ENCODE measurements at places on chromosomes 2 and 18.

- no peak overlapping the region for H3K27ac ChIP-seq
- H3K27me3 ChIP-seq, result peaks cover 6% of the 10 kb centered on the region
- no peak overlapping the region for H3K4me3 ChIP-seq
- no peaks in the 10 kb centered on the region for H3K36me3 ChIP-seq
- peaks cover 7% of the 10 kb centered on the region for H3K4me1 ChIP-seq
- DNase-seq, result no peak
These were observed 24.9 kb downstream of the ASAP2 start for GRCh38 chr2:9231291-9232165.

- no peaks in the 10 kb centered on the region for H3K27me3 ChIP-seq
- H3K4me1 ChIP-seq, result peaks cover 32% of the 10 kb centered on the region
- H3K27ac ChIP-seq, result no peak overlapping the region
- no peak for DNase-seq
- peak overlapping the region; percentile 24 for H3K4me3 ChIP-seq
- peaks cover 66% of the 10 kb centered on the region for H3K36me3 ChIP-seq
These were observed 53.5 kb downstream of the DARS1 start for GRCh38 chr2:135931776-135932443.

DNA sequence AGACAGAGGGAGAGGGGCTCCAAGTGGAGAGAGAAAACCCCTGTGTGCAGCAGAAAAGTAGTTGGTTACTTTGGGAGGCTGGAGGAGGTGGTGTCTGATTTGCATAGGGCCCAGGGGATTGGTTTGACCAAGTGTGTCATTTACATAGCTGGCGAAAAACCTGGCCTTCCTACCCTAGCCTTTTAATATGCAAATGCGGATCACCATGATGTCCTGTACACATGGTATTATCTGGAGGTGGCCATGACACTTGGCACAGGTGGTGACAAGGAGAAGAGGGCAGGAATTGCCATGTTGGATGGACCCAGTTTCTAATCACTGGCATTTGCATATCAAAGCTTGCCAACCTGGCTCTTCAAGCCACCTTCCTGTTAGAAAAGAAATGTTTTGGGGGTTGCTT, 120.8 kb upstream of the CHAC2 start:
- no peaks in the 10 kb centered on the region for H3K36me3 ChIP-seq
- H3K4me3 ChIP-seq, result no peak overlapping the region
- H3K27ac ChIP-seq, result no peak overlapping the region
- H3K4me1 ChIP-seq, result no peaks in the 10 kb centered on the region

DNA sequence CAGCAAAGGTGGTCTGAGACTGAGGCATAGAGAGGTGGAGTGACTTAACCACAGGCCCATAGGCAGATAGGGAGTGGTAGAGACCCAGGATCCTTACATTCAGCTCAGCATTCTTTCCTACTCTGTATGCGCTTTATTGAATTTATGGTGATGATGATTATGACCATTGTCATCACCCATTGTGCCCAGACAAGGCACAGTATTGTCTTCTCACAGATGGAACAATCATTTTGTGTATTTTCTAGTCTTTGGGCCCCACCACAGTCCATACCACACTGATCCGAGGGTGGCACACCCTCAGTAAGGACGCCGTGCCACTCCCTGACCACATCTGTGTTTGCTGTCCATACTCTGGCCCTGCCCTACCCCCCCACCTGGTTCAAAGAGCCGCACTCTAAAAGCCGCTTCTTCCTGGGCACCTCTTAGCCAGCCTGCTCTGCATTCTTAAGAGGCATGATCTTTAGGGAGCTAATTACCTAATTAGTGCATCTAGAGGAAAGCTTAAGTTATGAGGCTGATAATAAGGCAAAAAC, 179.6 kb upstream of the SMAD2 start:
- no peaks in the 10 kb centered on the region for H3K36me3 ChIP-seq
- H3K4me3 ChIP-seq, result no peak overlapping the region
- DNase-seq, result no peak
- peaks cover 31% of the 10 kb centered on the region for H3K27me3 ChIP-seq
- H3K27ac ChIP-seq, result no peak overlapping the region
- peaks cover 2% of the 10 kb centered on the region for H3K4me1 ChIP-seq

DNA sequence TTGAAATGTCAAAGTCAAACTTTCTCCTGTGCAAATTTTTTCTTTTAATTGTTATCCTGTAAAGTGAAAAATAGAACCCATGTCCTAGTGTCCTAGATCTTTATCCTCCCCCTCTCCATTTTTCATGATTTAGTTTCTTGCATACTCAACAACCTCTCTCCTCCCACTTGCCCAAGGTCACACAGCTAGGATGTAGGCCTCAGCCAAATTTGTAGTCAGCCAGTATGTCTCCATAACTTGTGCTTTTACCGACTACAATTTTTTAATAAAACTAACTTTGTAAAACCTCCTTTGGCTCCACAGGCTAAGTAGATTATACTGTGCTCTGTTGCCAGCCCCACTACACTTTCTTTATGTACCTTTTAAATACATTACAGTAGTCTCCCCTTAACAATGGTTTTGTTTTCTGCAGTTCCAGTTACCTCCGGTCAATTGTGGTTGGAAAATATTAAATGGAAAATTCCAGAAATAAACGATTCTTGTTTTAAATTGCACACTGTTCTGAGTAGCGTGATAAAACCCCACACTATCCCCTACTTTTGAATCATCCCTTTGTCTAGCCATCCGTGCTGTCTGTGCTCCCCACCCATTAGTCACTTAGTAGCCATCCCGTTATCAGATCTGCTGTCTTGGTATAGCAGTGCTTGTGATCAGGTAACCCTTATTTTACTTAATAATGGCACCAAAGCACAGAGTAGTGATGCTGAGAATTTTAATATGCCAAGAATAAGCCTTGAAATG, 22.8 kb downstream of the GULP1 start:
- H3K4me1 ChIP-seq, result no peaks in the 10 kb centered on the region
- no peaks in the 10 kb centered on the region for H3K27me3 ChIP-seq
- H3K27ac ChIP-seq, result no peak overlapping the region
- H3K4me3 ChIP-seq, result no peak overlapping the region

DNA sequence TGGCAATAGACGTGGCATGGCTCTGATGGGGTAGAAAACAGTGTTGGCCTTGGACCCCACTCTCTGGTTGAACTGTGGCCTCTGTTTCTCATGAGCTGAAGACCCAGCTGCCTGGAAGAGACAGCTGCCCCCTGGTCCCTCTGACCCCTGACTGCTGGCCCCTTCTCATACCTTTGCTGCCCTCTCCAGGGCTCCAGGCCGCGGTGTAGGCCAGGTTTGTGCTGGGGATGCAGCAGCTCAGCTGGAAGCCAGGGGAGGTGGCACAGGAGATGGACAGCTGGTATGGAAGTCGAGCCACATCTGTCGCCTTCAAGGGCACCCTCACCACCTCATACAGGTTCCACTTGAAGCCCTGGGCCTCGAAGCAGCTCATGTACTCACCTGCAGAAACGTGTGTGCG, 31.7 kb upstream of the SELENOI start:
- H3K36me3 ChIP-seq, result no peaks in the 10 kb centered on the region
- no peak overlapping the region for H3K4me3 ChIP-seq
- no peaks in the 10 kb centered on the region for H3K27me3 ChIP-seq
- no peak for DNase-seq

DNA sequence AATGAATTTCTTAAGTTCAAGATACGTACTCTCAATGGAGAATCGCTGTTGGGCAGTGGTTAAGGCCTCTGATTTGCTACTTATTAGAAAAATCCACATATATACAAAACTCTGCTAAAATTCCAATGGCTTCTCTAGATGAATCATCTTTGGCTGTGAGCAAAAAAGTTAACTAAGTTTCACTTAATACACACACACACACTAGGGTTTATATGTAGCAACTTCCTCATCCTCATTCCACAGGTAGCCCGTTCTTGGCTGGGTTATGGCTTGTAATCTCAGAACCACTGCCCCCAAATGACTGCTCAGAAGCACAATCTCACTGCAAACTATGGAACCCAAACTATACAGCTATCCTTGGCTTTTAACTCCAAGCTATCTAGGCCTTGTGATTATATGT, 99.7 kb downstream of the SMAD2 start:
- H3K27me3 ChIP-seq, result no peaks in the 10 kb centered on the region
- no peak overlapping the region for H3K4me3 ChIP-seq
- DNase-seq, result no peak
- H3K27ac ChIP-seq, result no peak overlapping the region
- peaks cover 53% of the 10 kb centered on the region for H3K36me3 ChIP-seq

DNA sequence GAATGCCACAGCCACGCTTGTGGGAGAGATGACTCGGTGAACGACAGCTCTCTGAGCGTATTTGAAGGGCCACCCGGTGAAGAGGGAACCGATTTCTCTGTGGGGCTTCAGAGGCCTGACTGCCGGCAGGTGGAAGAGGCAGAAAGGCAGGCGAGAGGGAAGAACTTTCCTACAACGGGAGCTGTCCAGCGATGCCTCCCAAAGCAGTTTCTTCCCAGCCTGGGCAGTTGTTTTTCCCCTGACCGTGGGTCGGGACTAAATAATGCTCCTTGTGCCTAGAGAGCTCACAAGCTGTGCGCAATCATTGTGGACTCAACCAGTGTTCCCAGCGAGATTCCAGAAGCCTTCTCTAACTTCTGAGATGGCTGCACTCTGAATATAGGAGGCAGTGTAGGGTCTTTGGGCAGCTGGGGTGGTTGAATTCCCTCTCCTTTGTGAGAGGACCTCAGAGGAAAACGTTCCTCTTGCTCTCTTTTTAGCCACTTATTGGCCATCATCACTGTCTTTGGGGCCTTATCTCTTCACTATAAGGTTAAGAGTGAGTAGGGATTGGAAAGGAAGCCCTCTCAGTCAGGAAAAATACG, 710 bp downstream of the SEC11C start:
- H3K36me3 ChIP-seq, result peaks cover 4% of the 10 kb centered on the region
- peak overlapping the region; percentile 97 for H3K4me3 ChIP-seq
- peaks cover 43% of the 10 kb centered on the region for H3K4me1 ChIP-seq
- H3K27ac ChIP-seq, result peak overlapping the region; percentile 98
- H3K27me3 ChIP-seq, result peaks cover 22% of the 10 kb centered on the region

DNA sequence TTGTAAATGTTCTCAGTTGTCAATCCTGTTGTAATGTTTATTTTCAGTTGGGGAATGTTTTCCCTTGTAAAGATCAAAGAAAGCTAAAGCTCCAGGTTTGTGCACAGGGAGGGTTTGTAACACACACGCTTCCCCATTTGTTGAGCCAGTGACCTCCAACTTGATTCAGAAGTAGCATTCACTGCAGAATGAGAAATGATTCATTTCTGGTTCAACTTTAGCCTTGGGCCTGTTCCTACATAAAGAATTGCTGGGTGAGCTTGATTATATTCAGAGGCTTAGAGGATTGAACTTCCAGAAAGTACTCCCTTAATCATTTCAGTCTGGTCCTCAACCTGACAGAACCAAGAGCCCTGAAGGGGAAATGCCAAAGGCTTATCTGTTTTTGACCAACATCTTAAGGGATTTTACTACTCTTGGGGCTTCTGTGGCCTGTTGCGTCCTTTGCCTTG, 70.6 kb upstream of the CAVIN2 start:
- no peaks in the 10 kb centered on the region for H3K36me3 ChIP-seq
- no peak overlapping the region for H3K4me3 ChIP-seq
- no peak for DNase-seq

DNA sequence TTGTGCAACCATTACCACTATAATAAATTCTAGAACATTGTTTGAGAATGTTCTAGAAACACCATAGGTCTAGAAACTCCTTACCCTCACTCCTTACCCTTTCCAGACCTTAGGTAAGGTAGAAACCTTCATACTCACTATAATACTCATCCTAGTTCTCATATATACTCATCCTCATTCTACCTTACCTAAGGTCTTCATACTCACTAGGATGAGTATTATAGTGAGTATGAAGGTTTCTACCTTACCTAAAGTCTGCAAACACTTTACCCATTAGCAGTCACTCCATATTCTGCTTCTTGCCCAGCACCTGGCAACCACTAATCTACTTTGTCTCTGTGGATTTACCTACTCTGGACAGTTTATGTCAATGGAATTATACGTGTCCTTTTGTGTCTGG, 75.0 kb downstream of the TMEM185B start:
- no peaks in the 10 kb centered on the region for H3K4me1 ChIP-seq
- no peak overlapping the region for H3K4me3 ChIP-seq
- H3K36me3 ChIP-seq, result no peaks in the 10 kb centered on the region
- H3K27ac ChIP-seq, result no peak overlapping the region
- H3K27me3 ChIP-seq, result no peaks in the 10 kb centered on the region
- no peak for DNase-seq

GRCh38 chr2:121532347-121532766, 1.7 kb downstream of the RNU4ATAC start:
- H3K27me3 ChIP-seq, result no peaks in the 10 kb centered on the region
- no peak for DNase-seq
- H3K27ac ChIP-seq, result peak overlapping the region; percentile 62

DNA sequence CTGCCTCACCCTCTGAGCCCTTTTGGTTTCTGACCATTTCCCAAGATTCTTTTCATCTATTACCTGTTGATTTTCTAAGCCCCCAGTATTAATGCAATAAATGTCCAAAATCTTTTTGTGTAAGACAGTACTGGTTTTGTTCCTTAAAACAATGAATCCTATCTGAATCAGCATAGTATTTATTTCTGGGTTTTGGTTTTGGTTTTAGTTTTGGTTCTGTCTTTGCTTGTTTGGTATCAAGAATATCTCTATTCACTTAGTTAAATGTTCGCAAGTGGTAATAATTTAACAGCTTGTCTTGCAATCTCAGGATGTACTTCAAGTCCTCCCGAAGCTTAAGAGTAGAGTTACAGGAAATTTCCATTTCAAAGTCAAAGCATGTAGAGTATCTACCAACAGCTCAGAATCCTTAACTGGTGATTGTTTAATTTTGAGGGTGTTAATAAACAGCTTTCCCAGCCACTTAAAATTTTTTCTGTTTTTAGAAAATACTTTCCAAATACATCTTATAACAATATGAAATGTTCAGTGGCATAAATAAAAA, 67.7 kb upstream of the NEDD4L start:
- H3K27ac ChIP-seq, result no peak overlapping the region
- H3K36me3 ChIP-seq, result no peaks in the 10 kb centered on the region
- no peak overlapping the region for H3K4me3 ChIP-seq
- H3K4me1 ChIP-seq, result no peaks in the 10 kb centered on the region

DNA sequence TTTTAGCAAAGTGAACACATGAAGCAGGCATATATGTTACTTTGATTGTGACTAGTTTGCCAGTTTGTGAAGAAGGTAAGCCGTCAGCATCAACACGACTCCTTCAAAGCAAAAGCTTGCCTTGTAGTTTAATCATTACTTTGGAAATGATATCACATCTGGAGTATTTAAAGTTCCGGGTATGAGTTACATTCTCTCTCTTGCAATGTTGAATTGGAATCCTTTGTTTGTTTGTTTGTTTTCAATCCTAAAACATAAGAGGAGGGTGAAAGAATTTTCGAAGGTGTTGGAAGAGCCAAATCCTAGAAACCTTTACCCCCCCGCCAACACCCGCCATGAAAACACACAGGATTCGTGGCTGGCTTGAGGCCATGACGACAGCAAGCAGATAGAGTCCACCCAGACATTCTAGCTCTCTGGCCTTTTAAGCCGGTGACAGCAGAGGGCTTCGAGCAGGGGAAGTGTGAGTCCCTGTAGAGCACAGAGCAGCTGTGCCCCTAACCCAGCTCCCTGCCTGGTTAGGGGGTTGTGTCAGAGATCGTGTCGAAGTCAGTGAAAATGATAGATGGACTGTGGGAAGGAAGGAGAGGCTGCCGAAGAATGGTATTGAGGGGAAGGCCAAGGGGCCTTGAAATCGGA, 103.8 kb upstream of the SMIM21 start:
- DNase-seq, result peak; percentile 34
- no peaks in the 10 kb centered on the region for H3K36me3 ChIP-seq
- H3K27me3 ChIP-seq, result no peaks in the 10 kb centered on the region
